ENCODE measurements at places on chromosomes 16 and 17.
A peak's percentile ranks its signal among the peaks of the same experiment; 100 is the strongest.

DNA sequence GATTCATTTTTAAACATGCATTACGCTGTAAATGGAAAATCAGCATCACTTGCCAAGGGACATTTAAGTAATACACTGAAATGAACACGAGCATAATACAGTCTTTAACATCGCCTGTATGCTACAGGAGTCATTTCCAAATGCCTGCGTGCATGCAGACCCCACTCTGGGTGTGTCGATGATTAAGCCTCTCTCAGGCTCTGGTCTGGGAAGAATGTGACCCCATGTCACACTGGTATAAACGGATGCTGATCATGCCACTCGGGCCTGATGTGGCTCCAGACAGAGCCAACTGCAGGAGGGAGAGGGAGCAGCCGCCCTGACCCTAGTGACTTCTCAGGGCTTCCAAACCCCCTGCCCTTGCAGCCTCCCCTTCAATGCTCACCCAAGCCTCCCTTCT, 10.8 kb downstream of the EMP2 start:
- DNase-seq, result no peak

- no peak for DNase-seq
These were observed 235.3 kb upstream of the N4BP1 start for GRCh38 chr16:48845261-48845660.

DNA sequence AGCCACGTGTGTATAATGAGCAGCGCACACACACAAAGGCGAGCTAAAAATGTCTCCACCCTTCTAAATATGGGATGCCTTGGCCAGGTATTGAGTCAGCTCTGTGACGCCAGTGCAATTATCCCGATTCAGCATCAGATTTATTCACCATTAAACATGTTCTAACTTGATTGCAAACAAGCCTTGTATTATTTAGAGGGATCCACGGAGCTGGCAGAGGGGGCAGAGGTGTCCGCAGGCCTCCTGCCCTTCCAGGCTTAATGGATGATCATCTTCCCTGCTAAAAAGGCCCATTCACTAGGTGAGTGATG, 591.7 kb downstream of the MAF start:
- no peak for DNase-seq

GRCh38 chr17:32801193-32801592, 75.7 kb downstream of the MYO1D start:
- no peak for DNase-seq

GRCh38 chr17:7137171-7137943, 22.7 kb upstream of the ASGR2 start:
- DNase-seq, result peak; percentile 11
